ENCODE measurements at places on chromosomes 12 and 14. TPM values are rescaled to one million over a fixed set of nuclear protein-coding genes. Genes with fewer than 3 reads are reported as not detected.

The RPS6KA5 gene
- 2.9 TPM for total RNA-seq

The P2RX2 gene
- not detected for total RNA-seq

The AMDHD1 gene
- not detected for total RNA-seq

The ST8SIA1 gene
- 0.13 TPM for total RNA-seq

The TMTC1 gene
- 4.5 TPM for total RNA-seq

The CCDC196 gene
- not detected for total RNA-seq

The RHEBL1 gene
- 0.26 TPM for total RNA-seq

The ZC2HC1C gene
- 0.90 TPM for total RNA-seq

The PTPN21 gene
- total RNA-seq = 7.6 TPM

All from bronchial epithelial cell (primary cell).